Body of pancreas (tissue), 4 donors: ENCODE measurements at places on chromosomes 5 and 9. TPM values are rescaled to one million over a fixed set of nuclear protein-coding genes. Genes with fewer than 3 reads are reported as not detected.
A peak's percentile ranks its signal among the peaks of the same experiment; 100 is the strongest.

PCA3 gene
- total RNA-seq = not detected

DNA sequence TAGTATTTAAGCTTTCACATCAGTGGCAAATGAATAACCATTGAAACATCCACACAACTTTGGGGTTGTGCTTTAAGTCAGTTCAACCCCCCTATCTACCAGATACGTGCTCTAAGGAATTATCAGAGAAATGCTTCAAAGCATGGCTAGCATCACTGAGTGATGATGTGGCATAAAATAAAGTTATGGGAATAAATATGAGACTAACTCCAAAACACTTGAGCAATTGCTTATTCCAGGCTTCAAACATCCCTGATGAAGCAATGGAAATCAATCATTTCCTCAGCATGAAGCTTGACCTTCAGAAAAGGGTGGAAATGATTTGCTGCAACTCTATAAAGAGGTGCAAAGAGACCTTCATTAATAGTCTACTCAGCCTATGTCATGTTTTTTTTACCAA, 292.0 kb upstream of the SMC2 start:
- no peak for DNase-seq

DNA sequence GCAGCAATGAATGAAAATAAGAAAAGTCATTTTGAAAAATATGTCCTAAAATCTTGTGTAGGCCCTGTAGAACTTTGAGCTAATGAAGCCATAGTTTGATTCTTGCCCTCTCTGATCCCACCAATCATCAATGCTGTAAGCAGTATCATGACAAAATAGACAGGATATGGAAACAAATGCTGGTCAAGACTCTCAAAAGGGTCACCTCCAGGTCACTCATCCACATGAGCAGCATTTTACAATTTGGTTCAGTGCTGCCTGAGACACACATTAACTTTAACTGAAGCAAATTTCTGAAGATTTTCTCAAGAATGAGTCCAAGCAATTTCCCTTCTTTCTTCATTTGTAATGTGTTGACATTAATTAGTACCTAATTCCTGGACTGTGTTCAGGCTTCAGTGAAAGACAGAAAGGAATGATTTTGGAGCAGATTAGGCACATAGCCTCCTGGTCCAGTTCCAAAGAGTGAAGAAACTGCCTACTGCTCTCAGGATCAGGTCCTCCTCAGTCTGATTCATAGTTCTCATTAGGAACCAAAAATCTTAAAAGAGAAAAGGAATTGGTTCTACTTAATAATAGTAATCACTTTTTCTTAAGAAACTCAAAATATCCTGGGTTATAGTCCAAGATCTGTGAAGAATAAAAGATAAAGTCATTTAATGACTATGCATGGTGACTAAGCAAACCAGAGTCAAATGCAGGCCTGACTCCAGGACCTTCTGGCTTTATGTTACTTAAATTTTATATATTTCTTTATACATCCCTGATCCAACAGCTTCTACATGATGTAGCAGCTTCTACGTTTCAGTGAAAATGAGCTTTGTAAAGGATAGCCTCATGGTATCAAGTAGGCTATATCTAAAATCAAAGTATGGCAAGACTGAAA, 192.1 kb upstream of the RGMB start:
- DNase-seq = no peak

DNA sequence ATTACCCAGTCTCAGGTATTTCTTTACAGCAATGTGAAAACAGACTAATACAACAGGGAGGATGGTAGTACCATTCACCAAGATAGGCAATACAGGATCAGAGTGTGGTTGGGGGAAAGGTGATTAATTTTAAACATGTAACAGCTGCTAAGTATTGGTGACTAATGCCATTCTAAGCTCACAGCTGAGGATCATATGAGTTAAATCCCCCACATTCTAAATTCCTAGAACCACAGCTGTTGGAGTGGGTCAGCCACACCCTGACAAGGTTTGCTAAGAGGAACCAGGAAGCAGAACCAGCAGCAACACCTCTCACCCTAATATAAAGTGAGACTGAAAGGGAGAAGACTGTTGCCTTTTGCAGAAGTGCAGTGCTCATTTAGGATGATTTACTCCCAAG, 24.8 kb downstream of the HSPB3 start:
- DNase-seq = no peak

GRCh38 chr5:92641031-92641962, 939.7 kb downstream of the NR2F1-AS1 start:
- peak; percentile 29 for DNase-seq

GRCh38 chr5:113067635-113068344, 91.2 kb downstream of the DCP2 start:
- DNase-seq = no peak

DNA sequence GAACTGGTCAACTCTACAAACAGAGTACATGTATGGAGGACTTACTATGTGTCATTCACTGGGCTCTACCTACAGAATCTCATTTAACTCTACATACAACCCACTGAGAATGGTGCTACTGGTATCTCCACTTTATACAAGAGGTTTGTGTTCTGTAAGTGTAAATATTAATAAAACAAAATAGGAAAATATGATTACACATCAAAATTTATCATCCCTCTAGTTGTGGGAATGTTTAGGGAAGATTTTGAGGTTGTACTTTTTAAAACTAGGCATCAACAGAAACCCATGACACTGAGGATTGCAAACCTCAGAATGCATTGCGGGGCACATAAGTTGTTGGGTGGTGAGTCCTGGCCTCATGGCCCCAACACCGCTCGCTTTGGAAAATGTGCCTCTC, 11.7 kb downstream of the SH3RF2 start:
- DNase-seq = no peak

DNA sequence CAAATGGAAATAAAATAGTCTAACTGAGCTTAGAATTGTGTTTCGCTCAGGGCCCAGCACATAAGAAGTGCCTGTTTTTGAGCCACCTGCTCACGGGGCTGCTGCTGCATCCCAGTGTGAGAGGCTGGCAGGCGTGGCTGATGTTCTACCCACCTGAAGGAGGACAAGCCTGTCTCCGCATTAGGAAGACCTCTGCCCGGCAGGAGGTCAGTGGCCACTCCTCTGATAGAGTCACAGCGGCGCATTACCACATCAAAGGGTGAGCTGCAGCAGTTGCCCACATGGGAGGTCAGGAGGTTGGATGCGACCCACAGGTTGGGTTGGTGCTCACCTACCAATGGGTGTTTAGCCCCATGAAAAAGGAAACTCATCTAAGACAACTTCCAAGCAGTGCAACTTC, 3.7 kb upstream of the SLC6A7 start:
- DNase-seq = no peak

CARTPT gene
- total RNA-seq = not detected

CA9 gene
- total RNA-seq = 21.8 TPM

DNA sequence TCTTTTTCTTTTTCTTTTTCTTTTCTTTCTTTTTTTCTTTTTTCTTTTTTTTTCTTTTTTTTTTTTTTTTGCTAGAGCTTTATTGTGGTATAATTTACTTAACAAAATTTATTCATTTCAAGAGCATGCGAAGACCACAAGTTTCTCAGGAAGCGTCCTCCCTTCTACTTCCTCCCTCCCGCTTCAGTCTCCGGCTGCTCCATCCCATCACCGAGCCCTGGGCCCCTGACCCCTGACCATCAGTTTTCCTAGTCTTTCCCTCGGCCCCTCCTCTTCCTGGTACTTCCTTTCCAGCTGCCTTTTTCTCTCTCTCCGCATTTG, 34.7 kb downstream of the C9orf152 start:
- no peak for DNase-seq

GRCh38 chr9:134617246-134617645, 24.4 kb upstream of the COL5A1 start:
- no peak for DNase-seq

- no peak for DNase-seq
These were observed 126.0 kb downstream of the MEF2C start for GRCh38 chr5:88756953-88757352.

DNA sequence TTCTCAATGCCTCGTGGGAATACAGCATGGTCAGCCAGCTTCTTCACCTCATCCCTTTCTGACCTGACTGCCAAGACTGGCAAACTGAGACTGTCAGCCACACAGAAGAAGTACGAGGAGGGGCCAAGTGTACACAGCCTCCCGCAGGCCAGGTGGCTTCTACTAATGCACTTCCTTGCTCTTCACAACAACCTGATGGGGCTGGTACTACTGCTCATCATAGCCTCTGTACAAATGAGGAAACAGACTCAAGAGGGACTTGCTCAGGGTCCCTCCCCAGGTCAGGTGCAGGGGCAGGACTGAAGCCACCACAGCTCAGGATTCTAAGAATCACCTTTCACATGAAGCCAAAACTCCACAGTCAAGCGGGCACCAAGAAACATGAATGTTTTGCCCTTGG, 21.3 kb downstream of the NIPAL4 start:
- DNase-seq = no peak
